ENCODE measurements at places on chromosomes 7 and 10. TPM values are rescaled to one million over a fixed set of nuclear protein-coding genes. Genes with fewer than 3 reads are reported as not detected.

IKZF1 gene
- not detected for total RNA-seq

BLNK gene
- not detected for total RNA-seq

MEIG1 gene
- not detected for total RNA-seq

LAMB1 gene
- total RNA-seq, result 478 TPM

HOXA11 gene
- total RNA-seq, result under 0.01 TPM

TEX47 gene
- total RNA-seq, result not detected

APBB1IP gene
- 6.3 TPM for total RNA-seq

SPDYE11 gene
- total RNA-seq, result under 0.01 TPM

TACR2 gene
- total RNA-seq, result not detected

All from smooth muscle cell of trachea (primary cell).